Activated CD4-positive, alpha-beta T cell treated with anti-CD3 and anti-CD28 coated beads, Interleukin-2, amount 10 ng/mL, durations not matched to agents 24 days and 14 days (primary cell): ENCODE measurements at places on chromosomes 5 and 9.

DNA sequence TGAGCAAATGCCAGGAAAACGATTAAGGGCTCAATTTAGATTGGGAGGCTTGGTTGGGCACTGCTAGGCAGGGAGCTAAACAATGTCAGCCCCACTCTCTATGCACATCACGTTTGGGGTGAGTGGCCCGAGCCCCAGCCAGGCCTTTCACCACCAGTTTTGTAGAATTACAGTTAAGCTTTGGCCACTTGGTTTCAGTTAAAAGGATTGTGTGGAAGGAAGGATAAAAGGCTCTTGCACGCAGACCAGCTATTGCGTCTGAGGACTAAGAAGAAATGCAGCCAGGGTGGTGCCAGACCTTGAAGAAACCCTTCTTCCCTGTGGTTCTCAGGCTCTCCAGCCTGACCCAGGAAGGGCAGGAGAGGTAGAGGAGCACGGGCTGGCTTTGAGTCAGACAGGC, 125.3 kb upstream of the SLC44A1 start:
- peak; percentile 47 for DNase-seq

DNA sequence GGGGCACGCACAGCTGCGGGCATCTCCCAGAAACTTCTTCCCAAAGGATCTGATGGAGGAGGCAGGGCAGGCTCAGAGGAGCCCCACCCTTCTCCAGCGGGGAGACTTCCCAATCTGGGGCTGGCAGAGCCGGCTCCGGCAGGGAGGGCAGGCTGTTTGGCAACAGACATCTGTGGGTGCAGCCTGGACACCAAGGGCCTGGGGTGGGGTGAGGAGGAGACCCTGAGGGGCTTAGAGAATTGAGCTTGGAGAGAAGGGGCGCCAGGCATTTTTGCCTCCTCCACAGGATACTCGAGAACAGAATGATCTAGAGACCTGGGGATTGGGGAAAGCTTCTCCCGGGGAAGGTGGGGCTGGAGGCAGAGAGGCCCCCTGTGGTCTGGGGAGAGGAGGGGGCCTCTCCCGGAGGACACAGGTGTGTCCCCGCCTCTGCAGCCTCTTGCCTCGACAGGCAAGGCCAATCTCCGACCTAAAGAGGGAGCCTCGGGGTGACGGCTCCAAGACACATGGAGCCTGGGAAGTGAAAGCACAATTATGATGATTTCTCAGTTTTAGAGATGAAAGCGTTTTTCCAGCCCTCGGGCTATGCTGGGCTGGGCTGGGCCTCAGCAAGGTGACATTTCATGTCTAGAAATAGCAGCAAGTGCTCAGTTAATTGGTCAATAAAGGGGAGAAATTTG, 8.4 kb downstream of the LHX3 start:
- DNase-seq = no peak

- DNase-seq = peak; percentile 70
These were observed 31.4 kb upstream of the ANKRD55 start for GRCh38 chr5:56264417-56265025.

GRCh38 chr5:157956271-157956885, 97.4 kb upstream of the CLINT1 start:
- DNase-seq = no peak

GRCh38 chr9:134185536-134186011, 21.2 kb upstream of the RNU6ATAC start:
- no peak for DNase-seq
